ENCODE measurements at places on chromosomes 6 and 20.

DNA sequence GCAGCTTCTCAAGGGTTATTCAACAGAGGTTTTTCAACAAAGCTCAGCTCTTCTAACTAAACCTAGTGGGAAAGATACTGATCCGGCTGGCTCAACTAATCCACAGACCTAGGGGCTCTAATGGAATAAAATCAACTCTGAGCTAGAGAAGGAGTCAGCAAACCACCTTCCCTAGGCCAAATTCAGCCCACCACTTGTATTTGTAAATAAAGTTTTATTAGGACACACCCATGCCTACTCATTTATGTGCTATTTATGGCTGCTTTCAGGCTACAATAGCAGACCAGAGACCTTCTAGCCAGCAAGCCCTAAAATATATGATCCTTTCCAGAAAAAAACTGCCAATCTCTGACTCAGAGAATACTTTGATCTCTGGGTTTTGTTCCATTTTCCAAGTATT is 6.0 kb upstream of the RAB22A start:
- no peak for DNase-seq

- no peak for DNase-seq
These were observed 392.2 kb upstream of the MARCKS start for GRCh38 chr6:113464960-113465359.

- no peak for DNase-seq
These were observed 29.6 kb downstream of the MDN1 start for GRCh38 chr6:89789980-89790379.

DNA sequence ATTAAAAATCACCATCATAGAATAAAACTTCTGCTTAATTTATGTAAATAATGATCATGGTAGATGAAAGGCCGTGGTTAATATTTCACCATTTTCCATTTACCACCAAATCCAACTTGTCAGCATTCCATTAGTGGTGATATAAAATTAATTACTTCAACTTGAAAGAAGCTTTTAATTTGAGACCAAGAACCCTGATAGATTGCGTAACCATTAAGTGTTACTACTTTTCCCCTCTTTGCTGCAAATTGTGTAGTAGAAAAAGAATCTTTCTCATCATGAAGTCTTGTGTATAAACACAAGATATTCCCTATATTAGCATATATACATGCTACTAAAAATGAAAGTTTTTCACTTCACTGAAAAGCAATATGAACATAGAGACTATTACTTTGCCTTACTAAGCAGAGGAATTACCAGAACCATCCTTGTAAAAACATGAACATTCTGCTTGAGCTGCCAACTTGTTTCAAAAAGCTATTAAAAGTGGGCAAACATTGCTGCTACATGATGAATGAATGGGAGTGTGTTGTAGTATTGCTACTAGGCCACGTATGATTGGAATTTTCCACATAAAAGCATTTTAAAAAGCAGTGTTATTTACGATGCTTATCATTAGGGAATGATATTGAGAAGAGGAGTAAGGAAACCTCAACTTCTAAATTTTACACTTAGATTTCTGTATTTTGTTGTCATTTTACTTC is 35.0 kb downstream of the STX11 start:
- no peak for DNase-seq

- no peak for DNase-seq
These were observed 30.6 kb downstream of the SIRPD start for GRCh38 chr20:1526896-1527295.

- no peak for DNase-seq
These were observed 58.2 kb upstream of the QKI start for GRCh38 chr6:163356324-163356723.

GRCh38 chr6:44554861-44555260 is 167.4 kb downstream of the CDC5L start:
- DNase-seq, result no peak
